ENCODE measurements at places on chromosomes 13 and 19. TPM values are rescaled to one million over a fixed set of nuclear protein-coding genes. Genes with fewer than 3 reads are reported as not detected.

DNA sequence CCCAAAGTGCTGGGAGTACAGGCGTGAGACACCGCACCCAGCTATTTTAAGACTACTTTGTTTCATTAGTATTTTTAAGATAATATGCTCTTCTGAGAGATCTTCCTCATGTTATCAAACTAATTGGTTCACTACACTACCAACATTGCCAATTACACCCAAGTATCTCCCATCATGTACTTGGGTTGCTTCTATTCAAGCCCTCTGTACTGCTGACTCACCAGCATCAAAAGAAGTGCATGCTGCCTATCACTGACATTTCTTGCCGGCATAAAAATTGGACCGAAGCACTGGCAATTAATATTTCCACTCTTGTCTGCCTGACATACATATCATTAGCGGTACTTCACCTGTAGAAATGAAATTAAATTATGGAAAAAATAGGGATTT is 164.2 kb upstream of the NBEA start:
- DNase-seq: no peak

DNA sequence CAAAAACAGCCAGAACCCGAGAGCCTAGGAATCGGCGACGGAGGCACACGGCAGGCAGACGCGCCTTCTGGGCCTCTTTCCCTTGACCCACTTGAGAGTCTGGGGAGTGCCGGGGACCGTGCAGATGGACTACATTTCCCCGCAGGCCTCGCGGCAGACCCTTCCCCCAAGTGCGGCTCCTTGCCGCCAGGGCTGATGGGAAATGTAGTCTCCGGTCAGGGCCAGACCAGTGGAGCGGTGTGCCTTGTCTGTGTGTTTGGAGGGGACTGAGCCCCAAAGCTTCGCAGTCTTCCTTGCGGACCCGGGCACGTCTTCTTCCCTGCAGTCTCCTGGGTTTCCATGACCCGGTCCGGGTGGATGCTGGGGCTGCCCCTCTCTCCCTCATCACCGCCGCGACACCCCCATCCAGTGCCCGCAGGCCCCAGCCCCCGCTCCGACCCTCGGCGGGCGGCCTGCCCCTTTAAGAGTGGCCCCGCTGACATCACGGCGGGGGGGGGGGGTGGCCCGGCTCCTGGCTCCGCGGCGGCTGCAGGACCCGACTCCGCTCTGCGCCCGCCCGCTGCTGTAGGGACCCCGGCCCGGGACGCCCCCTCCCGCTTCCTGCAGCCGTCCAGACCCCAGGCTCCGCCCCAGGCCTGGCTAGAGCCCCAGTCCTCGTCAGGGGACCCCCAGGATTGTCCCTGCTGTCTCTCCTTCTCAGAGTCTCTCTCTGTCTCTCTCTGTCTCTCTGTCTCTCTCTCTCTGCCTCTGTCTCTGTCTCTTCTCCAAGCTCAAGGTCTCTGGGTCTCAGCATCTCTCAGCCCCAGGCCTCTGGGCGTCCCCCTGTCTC is 758 bp upstream of the CACNG7 start:
- no peak for DNase-seq

DNA sequence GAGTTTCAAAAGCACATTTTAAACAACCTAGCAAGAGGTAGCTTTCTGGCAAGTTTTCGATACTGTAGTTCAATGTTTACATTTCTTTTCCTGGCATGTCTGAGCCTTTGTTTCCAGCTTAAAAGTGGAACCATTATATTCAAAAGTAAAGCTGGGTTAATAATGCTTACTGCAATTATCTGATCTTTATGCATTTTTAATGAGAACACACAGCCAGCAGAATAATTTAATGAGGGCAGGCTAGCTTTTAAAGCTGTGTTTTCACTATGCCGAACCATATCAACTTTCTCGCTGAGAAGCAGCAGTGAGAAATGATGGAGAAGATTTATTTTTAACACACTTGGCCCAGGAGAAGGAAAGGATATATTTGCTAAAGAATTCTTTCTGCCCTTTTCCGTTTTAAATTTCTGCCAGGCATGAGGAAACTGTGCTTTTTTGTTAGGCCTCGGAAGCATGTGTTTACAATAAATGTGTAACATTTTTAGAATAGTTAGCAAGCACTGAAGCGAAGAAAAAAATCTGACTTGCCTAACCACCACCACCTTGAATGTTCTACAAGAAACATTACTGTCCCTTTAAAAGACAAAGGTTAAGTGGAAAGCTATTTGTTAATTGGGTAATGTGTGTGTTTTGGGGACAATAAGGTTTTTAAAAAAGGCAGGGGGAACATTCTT is 1.0 kb downstream of the MBNL2 start:
- no peak for DNase-seq

Gene FFAR2
- not detected for total RNA-seq

Gene CYSLTR2
- not detected for total RNA-seq

All from Caco-2 (cell line).